Activated CD8-positive, alpha-beta memory T cell treated with anti-CD3 and anti-CD28 coated beads for 1 hour (primary cell): ENCODE measurements at places on chromosomes 1 and 21.

GRCh38 chr1:178451529-178451928 is 45.2 kb downstream of the CLEC20A start:
- DNase-seq = no peak

DNA sequence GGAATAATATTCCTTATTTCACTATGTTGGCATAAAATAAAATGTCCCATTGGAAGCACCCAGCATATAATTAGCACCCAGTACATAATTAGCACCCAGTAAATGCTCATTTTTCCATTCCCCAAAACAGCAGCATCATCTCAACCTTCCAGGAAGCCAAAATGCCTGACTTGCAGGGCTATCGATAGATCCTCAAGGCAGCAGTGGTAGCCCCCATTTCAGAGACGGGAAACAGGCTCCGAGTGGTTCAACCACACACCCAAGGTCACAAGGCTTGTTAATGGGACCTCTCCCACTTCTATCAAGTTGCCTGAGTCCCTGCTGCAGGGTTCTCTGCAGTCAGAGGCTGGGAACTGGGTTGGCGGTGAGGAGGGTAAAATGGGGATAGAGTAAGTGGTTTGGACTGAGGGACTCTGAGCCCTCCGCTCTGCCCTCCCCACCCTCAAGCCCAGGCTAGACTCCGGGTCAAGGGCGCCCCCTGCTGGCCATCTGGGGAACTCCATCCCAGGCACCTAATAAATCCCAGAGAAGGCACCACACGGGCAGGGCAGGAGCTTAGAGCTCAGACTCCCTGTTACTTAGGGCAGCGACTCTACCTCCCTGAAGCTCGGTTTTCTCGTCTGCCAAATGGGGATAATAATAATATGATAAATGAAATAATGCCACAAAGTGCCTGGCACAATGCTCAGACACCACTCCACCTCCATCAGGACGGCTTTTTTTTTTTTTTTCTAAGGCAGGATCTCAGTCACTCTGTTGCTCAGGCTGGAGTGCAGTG is 21.9 kb upstream of the LAPTM5 start:
- DNase-seq = peak; percentile 84

DNA sequence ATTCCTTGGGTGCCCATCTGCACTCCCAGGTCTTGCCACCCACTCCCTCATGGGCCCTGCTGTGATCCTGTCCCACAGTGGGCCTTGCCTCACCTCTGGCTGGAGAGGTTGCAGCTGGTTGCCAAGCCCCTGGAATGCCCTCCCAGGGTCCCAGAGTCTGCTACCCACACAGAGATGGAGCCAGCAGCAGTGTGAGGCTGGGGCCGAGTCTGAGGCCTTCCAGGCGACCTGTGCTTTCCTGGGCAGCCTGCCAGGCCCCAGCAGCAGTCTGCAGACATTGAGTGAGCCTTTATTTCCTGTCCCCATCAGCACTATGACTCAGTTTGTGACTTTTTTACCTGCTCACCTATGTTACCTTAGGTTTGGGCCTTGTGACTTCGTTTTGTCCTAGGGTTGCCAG is 25.0 kb upstream of the TSPAN2 start:
- DNase-seq = no peak

DNA sequence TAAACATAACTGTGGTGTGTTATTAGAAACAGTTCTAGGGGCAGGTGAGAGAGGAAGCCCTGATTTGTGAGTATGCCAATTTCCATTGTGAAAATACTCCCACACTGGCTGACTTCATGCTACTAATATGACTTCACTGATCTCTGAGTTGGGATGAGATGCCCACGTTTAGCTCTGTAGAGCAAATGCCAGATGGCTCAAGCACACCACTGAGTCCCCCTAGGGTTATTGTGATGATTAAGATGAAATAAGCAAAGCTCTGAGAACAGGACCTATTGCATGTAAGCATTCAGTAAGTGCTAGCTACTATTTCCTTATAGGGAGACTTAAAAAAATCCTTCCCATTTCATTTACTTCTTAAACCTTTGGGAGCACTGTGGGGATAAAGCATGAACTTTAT is 117.6 kb downstream of the CENPF start:
- DNase-seq = no peak

DNA sequence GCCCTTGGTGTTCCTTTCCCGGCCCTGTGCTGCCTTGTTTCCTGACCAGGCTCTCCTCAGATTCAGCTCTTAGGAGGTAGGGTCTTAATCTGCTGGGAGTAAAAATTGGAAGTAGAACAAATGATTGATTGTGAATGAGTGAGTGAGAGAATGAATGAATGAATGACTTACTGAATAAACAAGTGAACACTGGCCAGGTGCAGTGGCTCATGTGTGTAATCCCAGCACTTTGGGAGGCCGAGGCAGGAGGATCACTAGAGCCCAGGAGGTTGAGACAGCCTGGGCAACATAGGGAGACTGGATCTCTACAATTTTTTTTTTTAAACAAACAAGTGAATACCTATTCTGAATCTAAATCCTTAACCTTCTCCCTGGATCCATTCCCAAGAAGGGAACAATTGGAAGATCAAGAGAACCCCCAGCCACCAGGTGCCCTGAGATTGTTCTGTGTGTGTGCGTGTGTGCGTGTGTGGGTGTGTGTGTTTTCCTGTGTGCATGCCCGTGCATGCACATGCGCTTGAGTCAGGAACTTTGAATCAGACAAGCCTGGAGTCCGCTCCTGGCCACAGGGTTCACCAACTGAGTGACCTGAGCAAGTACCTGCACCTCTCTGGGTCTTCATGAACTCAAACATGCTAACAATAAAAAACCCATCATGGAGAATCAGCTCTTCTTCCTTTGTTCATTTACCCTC is 24.3 kb upstream of the CITED4 start:
- no peak for DNase-seq

- DNase-seq = no peak
These were observed 359.0 kb downstream of the ST6GALNAC3 start for GRCh38 chr1:76433526-76433925.

GRCh38 chr1:209755926-209756614 is at the start of gene TRAF3IP3:
Gene TRAF3IP3 (plus strand): TSS chr1:209756053. CDS start chr1:209760040, 3,987 bp downstream.
- no peak for DNase-seq

GRCh38 chr1:229631148-229631547 is 5.1 kb downstream of the URB2 start:
- DNase-seq = no peak

DNA sequence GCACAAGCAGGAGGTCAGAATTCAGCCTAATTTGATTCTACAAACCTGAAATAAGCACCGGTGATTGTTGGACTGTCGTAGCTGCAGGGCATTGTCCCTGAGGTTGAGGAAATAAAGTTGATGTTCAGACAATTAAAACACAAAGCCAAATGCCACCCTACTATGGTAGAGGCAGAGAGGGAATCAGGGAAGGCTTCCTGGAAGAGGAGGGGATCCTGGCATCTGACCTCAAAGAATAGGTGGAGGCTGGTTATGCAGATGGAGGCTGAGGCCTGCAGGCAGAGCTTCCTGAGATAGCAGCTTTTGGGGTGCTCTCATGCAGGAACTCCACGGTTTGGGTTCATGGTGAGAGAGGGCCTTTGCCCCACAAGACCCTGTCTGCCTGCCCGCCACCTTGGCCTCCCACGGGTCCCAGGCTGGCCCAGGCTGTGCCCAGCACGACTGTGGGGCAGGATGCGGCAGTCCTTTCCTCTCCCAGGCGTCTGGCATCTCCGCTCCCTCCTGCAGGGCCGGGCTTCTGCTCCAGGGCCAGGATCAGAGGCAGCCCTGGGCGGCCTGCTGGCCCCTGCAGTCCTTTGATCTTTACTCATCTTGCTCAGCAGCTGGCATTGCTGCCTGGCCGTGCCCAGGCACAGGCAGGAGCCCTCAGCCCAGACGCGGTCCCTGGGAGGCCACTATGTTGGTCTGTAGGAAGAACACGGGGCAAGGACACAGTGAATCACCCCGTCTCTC is 134.1 kb upstream of the VAMP3 start:
- no peak for DNase-seq

GRCh38 chr21:46173573-46173972 is 10.7 kb downstream of the SPATC1L start:
- no peak for DNase-seq
